ENCODE measurements at places on chromosomes 7 and 10.

DNA sequence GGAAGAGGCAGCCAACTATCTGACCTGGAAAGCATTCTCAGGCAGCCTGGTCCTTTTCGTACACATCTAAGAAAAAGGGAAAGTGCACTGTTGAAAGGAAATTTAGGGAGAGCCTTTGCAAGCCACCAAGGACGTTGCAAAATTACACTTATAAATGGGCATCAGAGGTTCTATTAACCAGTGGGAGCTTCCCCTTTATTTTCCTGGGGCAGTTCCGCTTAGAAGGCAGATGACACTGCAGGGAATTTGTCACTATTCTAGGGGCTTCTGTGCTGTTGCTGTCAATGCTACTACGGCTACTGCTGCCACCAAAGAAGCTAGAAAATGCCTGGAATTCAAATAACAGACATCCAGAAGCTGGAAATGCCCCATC lies 79.6 kb upstream of the AUTS2 start:
- DNase-seq = no peak

DNA sequence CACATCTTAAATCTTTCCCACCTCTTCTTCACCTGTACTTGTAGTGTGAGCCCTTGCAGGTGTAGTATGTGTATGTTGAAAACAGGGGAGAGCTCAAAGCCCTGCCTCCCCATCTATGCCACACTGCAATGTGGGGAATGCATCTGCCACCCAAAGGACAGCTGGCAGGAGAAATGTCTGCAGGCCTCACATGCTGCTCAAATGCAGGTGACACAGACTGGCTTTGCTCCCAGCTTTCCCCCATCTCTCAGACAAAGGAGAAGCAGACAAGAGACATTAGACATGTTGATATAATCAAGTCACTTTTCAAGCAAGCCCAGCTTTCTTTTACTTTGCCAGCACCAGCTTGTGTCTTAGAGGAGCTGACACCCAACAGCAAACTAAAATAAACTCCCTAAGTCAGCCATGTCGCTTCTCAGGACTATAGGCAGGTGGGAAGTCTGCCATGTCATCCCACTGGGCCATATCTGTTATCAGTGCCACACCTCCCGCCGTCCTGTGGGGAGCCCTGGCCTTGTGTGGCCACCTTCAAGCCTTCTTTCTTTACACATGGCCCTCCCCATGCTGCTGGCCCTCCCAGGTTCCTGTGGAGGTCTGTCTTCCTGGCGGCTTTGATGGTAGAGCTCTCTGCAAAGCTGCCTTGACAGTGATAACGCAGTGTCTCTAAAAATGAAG lies 102.1 kb downstream of the CXCL12 start:
- DNase-seq = no peak

DNA sequence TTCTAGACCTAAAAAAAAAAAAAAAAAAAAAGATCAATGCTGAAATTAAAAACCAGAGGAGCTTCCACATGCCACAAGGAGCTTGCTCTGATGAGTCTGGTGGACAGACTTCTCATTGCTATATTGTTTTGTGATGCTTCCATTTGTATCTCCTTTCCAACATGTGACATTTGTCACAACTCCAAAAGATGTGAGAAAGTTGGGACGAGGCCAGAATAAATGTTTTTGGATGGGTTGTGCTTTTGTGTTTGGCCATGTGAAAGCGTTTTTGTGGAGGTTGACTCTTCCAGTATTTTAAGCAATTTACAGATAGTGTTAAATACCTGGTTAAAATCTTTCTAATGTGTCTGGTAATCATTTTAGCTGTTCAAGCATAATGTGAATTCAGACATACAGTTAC lies 280.1 kb downstream of the SKAP2 start:
- DNase-seq = no peak

- DNase-seq = no peak
Measured at GRCh38 chr7:1041551-1042491, 2.5 kb upstream of the GPR146 start.
